ENCODE measurements at places on chromosomes 5 and 9.

- no peak for DNase-seq
Measured at GRCh38 chr5:80964919-80965318, 4.8 kb downstream of the RASGRF2 start.

GRCh38 chr9:123880420-123880819 lies 49.5 kb downstream of the DENND1A start:
- no peak for DNase-seq

- DNase-seq: no peak
Measured at GRCh38 chr9:110638381-110638954, 30.1 kb upstream of the MUSK start.

- no peak for DNase-seq
Measured at GRCh38 chr9:92312887-92313623, 12.1 kb downstream of the NOL8 start.

GRCh38 chr9:124220946-124221451 lies 36.8 kb upstream of the NEK6 start:
- DNase-seq: no peak

DNA sequence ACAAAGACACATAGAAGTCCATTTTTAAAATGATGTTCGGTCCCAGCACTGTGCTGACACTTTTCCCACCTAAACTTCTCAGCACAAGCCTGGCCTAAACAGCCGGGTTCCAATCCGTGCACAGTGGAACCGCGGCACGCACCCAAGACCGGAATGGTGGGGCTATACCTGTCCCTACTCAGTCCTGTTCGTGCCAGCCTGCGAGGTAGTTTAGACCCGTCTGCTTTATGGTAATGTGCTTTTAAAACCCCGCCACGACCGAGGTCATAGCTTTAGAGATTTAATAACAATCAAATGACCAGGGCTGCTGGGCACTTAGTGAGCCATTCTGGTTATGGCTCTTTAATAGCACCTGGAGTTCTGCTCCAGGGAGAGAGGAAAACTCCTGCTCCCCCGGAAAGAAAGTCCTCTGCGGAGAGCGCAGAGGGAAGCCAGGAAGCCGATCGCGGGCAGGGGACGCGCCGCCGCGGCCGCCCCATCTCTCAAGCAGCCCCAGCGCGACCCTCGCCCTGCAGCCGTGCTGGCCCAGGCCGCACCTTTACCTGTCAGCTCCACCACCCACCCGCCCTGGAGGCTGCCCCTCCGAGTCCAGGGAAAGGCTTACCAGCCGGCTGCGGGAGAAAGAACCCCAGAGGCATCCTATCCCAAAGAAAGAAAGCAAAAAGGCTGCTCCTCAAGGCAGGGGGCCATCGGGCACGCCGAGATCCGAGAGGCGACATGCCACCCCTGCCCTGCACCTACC lies 511 bp downstream of the ARL15 start:
- DNase-seq: no peak

DNA sequence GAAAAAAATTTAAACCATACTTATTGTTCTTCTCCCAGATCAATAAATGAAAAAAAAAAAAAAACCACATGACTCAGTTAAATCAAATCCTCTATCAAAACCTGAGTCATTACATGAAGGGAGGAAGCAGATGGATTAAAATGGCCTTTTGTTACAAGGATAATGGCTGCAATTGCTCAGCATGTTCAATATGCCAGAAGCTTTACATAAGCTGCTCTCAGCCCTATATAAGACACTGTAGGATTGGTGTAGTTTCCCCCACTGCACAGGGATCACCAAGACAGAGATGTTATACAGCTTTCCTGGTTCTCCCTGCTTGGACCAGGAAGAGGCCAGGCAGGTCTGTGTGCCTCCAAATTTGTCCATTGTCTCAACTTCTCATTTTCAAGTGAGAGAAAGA lies 101.6 kb upstream of the MAP1B start:
- DNase-seq: no peak

DNA sequence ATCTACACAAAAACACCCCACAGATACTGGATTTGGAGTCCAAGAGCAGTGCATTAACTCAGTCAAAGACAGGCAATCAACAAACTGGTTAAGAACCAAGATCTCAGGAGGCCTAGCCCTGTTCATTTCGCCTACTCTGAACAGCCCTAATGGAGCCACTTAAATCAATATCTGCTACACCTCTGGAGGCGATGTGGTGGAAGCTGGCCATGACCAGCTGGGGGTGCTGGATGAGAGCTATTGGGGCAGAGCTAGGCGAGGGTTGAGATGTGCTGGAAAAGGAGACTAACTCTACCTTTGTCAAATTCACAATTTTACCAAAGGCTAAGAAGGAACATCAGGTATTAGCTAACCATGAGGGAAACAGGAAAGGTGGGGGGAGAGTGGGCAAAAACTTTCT lies 23.3 kb upstream of the ARSB start:
- no peak for DNase-seq

DNA sequence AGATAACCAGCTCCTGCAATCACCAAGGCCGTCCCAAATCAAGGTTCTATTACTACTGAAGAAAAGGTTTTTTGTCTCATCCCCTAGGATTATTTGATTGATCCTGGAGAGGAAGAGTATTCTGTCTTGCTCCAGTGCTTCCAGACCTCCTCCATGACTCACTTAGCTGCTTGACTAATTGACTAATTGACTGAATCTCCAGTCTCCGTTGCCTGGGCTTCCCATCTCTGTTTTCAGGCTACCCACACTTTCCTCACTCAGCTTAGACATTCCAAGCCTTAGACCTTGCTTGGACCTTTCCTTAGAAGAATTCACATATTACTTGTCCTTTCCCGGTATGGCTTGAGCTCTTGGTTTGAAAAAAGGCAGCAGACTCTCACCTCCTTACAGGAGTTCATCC lies 60.6 kb downstream of the FRMD3 start:
- DNase-seq: no peak

- no peak for DNase-seq
Measured at GRCh38 chr5:154316223-154316935, 125.8 kb downstream of the GALNT10 start.

DNA sequence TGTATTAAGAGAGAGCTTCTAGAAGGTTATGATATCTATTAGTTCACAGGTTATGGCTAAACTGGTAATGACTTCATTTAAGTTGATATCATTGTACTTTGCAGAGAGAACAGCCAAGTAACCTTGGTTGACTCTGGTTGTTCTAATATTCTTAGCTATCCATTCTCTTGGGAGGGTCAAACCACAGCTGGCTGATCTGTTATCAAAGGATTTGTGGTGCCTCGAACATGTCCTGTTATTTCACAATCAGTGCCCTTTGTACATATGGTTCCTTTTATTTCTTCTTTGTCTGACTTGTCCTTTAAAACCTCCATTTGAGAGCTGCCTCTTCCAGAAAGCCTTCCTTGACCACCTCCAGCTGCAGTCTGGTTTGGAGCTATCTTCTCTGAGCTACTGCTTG lies 61.7 kb downstream of the PDE8B start:
- no peak for DNase-seq

- DNase-seq: no peak
Measured at GRCh38 chr9:134442486-134443173, 116.4 kb downstream of the RXRA start.

DNA sequence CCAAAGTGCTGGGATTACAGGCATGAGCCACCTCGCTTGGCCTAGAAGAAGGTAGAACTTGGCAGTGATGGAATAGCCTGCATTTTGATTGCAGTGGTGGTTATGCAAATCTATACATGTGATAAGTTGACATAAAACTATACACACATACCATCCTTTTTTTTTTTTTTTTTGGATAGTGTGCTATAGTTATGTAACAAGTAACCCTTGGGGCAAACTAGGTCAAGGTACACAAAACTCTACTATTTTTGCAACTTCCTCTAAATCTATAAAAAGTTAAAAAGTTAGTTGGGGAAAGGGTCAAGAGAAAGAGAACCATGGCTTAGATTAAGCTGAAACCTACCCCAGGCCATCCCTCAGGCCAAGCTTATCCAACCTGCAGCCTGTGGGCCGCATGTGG lies 11.1 kb downstream of the TRIM14 start:
- DNase-seq: no peak

- DNase-seq: no peak
Measured at GRCh38 chr5:59487772-59488729, 405.5 kb downstream of the PDE4D start.

DNA sequence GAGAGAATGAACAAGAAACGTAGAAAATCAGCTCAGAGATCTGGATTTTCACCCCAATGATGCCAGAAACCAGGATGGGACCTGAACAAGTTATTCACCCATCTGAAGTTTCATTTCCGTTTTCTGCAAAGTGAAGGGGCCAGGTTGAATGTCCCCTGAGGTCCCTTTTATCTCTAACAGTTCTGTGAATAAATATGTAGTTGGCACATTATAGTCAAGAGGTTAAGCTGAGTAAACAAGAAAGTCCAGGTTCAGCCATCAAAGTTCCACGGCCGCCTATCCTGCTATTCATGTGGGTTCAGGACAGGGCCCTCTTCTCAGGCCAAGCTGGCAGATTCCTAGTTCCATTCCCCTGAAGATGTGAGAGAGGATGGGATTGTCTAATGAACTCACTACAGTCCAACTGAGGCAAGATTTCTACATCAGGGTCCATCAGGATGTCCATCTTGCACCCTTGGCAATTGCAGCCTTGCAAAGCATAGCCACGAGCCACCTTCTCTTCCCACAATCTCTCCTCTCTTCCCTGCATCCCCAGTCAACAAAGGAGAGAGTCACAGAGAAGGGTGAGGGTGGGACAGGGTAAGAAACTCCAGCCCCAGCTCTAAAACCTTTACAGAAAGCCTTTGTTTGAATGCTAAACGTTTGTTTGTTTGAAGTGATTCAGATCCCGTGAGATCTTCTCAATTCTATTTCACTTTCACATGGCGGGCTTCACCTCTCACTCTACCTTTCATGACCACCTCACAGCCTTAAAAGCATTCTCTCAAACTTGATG lies 311.0 kb downstream of the SLIT3 start:
- no peak for DNase-seq
